ENCODE measurements at places on chromosomes 6 and 20.
A peak's percentile ranks its signal among the peaks of the same experiment; 100 is the strongest.

DNA sequence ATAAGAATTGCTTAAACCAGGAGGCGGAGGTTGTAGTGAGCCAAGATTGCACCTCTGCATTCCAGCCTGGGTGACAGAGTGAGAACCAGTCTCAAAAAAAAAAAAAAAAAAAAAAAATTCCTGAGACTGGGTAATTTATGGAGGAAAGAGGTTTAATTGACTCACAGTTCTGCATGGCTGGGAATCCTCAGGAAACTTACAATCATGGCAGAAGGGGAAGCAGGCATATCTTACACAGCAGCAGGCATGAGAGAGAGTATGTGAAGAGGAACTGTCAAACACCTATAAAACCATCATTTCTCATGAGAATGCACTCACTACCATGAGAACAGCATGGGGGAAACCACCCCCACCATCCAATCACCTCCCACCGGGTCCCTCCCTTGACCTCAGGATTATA, 1.8 kb upstream of the FKBP1A start:
- DNase-seq: no peak

GRCh38 chr6:46473881-46474280, 17.4 kb downstream of the RCAN2 start:
- DNase-seq: peak; percentile 60

DNA sequence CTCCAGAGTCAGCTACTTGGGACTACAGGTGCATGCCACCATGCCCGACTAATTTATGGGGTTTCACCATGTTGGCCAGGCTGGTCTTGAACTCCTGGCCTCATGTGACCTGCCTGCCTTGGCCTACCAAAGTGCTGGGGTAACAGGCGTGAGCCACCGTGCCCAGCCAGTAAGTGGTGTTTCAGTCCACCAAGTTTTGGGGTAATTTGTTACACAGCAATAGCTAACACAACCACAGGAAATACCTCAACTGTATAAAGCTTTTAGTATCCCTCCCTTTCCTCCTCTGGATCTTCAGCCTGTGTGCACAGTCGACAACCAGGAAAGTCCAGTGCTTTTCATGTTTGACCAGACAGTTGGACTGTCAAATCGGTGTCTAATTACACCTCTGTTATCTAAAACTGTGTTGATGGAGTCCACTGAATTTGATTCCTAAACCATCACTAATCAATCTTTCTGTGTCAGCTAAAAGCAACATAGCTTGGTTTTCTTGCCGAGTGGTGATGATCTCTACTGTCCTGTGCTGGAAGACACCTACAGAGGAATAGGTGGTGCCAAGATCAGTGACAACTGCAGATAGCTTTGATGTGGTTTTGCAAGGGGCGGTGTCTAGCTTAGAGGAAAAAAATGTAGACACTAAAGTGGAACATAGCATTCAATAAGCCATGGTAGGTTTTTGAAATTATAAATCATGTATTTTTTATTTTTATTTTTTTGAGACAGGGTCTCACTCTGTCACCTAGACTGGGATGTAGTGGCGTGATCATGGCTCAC, 22.2 kb upstream of the ZBTB2 start:
- DNase-seq: no peak

DNA sequence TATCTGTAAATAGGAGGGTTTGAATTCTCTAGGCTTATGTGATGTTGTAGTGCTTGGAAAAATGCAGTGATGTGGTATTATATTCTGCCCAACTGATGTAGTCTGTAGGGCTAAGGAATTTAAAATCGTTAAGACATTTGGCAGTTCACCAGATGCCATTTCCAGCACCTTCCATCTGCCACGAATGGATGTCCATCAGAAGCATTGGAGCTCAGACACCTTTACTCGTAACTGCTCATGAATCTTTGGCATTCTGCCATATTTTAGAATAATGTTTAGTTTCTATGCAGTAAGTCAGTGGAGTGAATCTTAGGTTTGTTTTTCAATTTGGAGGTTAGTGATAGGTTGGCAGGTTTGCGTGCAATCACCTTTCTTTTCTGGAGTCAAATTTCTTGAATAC, 2.4 kb upstream of the SYTL3 start:
- peak; percentile 49 for DNase-seq

DNA sequence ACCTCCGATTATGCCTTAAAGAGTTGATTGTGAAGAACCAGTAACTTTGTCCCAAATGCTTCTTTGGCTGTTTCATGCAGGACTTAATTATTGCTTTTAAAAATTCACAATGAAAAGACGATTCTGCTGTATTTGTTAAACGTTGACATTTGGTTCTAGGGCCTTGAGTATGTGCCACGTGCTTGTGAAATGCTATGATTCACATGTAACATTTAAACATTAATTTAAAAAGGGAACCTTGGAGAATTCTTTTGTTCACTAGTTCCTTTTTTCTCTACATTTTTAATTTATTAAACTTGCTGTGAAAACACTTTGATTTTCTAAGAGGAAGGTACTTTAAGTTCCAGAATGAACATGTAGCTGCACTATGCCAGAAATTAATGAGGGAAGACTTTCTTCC, 9.5 kb downstream of the GZF1 start:
- no peak for DNase-seq

- DNase-seq: no peak
These were observed 406.3 kb upstream of the RUNX2 start for GRCh38 chr6:44921798-44922197.

DNA sequence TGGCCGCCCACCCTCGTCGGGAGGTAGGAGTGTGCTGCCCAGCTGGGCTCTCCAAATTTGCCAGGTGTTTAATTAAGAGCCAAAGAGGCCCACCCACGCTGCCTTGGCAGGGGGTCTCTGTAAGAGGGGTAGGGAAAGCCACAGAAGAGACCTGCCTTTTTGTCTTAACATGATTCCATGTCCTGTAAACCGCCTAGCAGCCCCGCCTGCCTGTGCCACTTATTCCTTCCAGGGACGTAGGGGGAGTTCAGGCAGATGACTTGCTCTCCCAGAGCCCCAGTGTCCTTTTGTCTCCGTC, 2.1 kb downstream of the FAM210B start:
- DNase-seq: no peak

DNA sequence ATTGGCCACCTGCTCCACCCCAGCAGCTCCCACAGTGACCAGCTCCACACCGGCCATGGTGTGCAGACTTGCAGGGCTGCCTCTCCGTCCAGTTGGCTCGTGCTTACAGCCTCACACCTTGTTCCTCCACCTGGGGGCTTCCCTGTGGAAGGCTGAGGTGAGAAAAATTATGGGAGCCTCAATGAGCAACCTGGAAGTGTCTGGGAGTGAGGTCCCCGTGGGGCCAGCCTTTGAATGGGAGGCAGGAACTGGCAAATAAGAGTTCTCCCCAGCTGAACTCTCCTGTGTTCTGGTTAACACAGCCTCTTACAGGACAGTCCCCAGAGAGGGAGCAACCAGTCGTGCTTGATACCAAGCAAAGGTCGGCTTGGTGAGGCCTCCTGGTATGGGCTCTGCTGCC, 3.8 kb upstream of the PFDN4 start:
- no peak for DNase-seq

DNA sequence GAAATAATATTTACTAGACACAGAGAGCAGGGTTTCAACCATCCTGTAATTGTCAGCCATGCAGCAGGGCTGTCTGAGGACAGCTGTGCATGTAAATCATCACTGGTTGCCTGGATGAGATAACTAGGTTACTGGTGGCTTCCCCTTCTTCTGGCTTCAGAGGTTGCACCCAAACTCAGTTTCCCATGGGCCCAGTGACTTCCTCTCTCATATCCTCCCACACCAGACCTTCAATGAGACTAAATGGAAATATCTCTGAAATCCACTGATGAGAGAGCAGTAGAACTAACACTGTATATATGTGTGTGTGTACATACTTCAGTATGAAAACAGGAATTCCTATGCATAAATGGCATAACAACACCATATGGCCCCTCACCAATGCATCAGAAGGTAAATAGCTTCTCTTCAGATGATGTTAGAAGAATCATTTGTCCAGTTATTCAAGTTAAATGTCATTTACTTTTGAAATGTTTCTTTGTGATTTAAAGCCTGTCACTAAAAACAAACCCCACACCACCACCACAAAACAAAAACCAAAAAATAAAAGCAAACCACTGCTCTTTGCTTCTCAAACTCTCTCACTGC, 51.0 kb upstream of the IL20RA start:
- DNase-seq: no peak

DNA sequence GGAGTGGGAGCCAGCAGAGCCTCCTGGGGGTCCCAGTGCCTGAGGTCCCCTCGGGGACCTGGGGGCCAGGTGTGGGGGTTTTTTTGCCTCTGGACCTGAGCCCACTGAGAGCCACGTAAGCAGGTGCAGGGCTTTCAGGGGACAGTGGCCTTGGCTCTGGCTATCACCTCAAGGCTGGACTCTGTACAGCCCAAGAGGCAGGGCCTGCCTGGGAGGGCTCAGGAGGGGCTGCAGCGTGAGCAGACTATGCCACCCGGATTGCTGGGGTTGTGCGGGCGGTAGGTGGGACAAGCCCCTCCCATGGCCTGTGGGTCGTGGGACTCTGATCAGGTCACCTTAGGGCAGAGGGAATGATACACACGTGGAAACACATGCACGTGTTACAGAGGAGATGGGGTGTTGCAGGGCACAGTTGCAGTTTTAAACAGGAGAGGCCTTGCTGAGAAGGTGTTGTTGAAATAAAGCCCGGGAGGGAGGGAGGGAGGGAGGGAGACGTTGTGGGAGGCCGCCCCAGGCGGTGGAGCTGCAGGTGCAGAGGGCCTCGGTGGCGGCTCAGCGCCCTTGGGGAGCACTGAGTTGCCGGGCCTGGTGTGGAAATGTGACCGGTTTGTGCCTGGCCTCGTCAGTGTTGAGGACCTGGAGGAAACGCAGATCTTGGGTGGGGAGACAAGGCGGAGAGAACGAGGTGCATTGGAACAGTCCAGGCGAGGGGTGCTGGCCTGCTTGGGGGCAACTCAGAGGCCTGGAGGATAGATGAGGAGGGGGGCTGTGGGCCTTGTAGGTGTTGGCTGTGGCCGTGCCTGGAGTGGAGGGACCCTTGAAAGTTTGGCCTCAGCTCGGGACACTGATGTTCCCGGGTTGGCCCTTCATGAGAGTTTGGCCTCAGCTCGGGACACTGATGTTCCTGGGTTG, 2.3 kb downstream of the TCEA2 start:
- DNase-seq: no peak

- DNase-seq: no peak
These were observed 593.8 kb upstream of the NRSN1 start for GRCh38 chr6:23532227-23532626.

DNA sequence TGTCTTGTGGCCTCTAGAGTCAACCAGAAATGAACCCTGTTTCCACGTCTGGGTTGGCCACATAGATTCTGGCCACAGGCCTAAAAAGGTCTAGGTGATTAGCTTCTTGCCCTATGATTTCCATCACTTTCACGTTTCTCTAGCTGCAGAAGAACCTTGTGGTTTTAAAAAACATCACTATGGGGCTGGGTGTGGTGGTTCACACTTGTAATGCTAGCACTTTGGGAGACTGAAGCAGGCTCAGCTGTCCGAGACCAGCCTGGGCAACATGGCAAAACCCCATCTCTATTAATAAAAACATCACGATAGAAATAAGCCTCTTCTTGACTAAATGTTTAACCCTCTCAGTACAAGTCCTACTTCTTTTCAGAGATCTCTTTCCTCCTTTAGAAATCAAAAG, 27.6 kb downstream of the POLR1C start:
- no peak for DNase-seq

GRCh38 chr6:107674995-107675738, 148.9 kb downstream of the SCML4 start:
- DNase-seq: peak; percentile 80

Measured in EL (cell line).